ENCODE measurements at places on chromosomes 16 and 17.

- DNase-seq = no peak
These were observed 458.9 kb upstream of the DYNLRB2 start for GRCh38 chr16:80081846-80082245.

DNA sequence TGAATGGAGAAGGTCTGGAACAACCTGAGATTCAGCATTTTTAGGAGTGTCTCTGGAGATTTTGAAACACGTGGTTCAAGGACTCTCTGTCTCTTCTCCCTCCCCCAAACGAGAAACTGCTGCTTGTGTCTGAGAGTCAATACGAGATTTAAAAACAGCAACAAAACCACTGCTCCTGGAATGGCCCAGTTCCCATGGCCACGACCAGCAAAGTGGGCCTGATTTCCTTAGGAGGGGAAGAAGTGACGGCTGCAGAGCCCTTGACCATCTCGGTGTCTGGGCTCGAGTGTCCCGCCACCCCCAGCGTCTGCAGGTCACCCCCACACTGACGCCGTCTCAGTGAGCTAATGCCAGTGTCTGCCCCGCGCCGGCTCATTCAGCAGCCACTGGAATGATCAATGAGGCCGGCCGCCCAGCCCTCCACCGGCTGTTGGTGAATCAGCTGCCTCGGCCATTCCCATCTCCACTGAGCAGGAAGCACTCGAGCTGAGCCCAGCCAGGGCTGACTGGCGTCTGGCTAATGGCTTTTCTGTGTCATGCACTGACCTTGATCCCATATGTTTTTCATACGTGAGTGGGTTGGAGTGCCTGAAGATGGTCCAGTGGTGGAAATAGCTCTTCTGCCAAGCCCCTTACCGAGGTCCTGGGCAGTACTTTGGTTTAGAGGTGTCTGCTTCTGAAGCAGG lies 151.8 kb downstream of the PITPNC1 start:
- DNase-seq = no peak

DNA sequence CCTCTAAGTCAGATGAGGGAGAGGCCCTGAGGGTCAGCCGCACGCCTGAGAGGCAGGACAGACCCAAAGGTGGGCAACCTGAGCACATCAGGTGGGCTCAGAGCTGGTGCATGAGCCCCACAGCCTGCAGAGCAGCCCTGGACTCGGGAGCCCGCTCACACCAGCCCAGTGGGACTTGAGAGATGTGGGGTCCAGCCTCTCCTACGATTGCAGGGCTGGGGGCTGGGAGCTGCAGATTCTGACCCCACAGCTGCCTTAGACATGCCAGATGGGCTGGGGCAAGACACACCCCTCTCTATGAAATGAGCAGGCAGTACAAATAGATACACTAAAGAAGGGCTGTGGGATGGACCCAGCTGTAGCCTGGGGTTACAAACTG lies 77.1 kb upstream of the RBL2 start:
- DNase-seq = no peak

- no peak for DNase-seq
These were observed 4.4 kb upstream of the PRR35 start for GRCh38 chr16:555528-556473.

GRCh38 chr17:8273884-8274444 lies 14.5 kb upstream of the RANGRF start:
- no peak for DNase-seq

GRCh38 chr17:2689411-2690164 lies 22.0 kb downstream of the CLUH start:
- no peak for DNase-seq

DNA sequence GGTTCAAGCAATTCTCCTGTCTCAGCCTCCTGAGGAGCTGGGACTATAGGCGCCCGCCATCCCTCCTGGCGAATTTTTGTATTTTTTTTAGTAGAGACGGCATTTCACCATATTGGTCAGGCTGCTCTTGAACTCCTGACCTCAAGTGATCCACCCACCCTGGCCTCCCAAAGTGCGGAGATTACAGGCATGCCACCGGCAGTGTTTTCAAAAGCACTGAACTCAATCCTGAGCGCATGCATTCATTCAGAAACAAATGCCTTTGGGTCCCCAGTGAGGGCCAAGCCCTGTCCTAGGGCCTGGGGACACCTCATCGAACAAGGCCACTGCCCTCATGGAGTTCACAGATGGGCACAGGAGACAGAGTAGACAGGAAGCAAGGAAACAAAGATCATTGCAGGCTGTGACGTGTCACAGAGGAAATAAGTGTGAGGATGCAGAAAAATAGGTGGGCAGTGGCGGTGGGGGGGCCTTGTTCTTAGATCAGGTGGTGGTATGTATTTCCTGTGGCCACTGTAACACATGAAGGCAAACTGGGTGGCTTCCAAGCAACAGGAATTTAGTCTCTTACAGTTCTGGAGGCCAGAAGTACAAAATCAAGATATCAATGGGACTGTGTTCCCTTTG lies 12.5 kb downstream of the TMEM114 start:
- no peak for DNase-seq

DNA sequence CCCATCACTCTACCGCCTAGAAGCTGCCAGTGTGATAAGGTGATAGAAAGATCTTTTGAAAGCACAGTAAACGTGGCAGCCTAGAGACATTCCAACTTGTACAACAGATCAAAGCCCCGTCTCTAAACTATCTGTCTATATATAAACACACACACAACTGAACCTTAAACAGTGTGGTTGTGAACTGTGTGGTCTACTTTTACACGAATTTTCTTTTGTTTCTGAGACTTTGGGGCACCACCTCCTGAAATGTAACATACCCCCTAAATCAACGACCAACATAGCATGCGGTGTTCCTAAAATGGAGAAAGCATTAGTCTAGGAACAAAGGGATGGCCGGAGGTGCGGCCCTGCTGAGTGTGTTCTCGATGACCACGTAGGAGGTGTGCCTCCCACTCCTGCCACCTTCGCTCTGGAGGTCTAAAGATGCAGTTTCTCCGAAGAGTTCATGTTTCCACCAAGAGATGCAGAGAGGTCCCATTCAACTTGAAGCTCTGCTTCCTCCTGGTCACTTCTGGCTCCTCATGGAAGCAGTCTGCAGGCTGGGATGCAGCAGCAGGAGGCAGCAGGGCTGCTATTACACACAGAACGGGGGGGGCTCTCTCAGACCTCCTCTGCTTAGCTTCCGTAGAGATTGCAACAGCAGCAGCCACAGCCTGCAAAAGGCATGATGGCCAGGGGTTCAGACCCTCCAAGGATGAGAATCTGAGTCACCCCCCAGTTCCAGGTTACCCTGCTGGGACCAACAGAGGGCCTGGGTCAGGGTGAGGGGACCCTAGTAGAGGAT lies 22.6 kb upstream of the USP10 start:
- no peak for DNase-seq

DNA sequence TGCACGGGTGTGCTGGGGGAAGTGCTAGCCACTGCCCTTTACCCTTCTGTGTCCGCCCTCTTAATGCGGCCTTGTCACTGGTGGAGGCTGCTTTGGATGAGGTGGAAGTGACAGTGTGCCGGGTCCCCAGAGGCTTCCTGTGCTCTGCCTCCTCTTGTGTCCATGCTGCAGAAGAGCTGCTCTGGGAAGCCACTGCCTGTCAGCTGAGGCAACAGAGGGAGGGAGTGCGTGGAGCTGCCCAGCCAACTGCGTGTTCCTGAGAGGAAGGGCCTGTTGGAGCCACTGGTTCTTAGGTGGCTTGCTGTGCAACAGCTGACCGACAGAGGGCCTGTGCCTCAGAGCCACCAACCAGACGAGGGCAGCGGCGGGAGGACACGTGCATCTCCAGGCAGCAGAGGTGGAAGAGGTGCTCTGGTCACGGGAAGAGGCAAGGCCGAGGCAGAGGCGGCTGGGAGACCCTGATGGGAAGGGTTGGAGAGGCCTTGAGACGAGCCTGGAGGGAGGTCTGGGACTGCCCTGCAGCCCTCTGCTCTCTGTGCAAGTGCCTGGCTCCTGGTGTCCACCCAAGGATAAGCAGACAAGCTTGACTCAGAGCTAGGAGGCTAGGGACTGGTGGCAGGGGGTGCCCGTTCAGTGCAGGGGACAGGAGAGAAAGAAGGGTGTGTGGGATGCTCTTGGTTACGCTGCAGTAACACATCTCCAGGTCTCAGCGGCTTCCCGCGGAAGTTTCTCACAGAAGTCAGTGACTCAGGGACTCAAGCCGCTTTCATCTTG lies 25.4 kb downstream of the B9D1 start:
- DNase-seq = no peak

DNA sequence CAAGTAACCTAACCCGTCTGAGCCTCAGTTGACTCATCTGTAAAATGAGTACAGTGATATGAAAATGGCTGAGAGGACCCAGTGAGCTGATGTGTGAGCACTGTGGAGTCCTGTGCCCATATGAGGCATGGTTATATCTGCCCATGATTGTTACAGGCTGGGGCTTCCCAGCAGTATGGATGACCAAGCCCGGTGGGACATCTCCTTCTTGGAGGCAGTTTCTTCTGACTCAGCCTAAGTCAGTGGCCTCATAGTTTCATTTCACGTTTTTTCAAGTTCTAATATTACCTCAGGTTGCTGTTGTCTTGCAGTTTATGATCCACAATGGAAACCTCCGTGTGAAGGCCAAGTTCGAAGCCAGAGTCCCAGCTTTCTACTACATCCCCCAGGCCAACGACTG lies 4.8 kb downstream of the ADAP2 start:
- DNase-seq = no peak

GRCh38 chr16:85252461-85252860 lies 140.2 kb upstream of the CIBAR2 start:
- peak; percentile 10 for DNase-seq

DNA sequence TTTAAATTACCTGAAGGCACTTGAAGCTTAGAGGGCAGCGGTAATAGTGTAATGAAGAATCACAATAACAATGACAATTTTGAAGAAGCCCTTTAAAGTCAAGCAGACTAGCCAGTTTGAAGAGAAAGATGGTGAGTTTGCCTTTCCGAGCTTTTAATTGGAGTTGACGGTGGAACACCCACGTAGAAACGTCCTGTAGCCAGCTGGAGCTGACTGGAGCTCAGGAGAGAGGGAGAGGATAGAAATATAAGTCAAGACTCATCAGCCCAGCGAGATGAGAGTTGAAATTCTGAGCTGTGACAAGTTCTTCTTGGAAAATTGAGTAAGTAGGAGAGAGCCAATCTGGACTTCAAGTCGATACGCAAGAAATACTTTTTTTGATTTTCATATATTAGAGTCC lies 91.7 kb upstream of the CACNG3 start:
- no peak for DNase-seq

GRCh38 chr17:30299000-30299399 lies 7.3 kb upstream of the BLMH start:
- no peak for DNase-seq

DNA sequence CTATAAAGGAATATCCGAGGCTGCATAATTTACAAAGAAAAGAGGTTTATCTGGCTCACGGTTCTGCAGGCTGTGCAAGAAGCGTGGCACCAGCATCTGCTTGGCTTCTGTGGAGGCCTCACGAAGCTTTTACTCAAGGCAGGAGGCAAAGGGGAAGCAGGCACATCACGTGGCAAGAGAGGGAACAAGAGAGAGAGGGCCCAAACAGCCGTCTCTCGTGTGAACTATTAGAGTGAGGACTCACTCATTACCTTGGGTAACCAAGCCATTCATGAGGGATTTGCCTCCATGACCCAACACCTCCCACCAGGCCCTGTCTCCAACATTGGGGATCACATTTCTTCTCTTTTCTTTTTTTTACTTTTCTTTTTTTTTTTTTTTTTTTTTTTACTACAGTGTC lies 7.5 kb upstream of the ALKBH5 start:
- no peak for DNase-seq

GRCh38 chr17:75689441-75689873 lies 22.3 kb downstream of the SAP30BP start:
- DNase-seq = peak; percentile 81

DNA sequence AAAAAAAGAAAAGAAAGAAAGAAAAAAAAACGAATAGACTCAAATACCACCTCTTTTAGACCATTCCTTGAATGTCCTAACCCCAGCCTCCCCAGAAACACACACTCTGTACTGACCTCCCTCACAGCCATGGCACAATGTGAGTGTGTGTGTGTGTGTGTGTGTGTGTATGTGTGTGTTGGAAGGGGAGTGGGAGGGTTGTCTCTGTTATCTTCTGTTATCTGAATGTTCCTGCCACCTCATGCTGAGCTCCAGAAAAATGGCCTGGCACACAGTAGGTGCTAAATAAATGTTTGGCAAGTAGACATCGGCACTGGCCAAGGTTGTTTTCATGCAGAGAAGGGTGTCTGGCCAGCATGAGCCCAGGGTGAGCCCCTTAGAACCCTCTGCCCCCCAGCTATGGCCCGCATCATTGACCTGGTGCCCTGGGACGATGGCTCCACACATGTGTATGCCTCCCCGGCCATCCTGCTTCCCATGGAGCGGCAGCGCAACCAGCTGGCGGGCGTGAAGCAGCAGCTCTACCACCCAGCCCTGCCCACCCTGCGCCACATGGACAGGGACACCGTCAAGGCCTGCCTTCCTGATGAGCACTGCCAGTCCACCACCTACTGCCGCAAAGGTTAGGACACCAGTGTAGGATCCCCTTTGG lies 6.6 kb upstream of the CNGB1 start:
- DNase-seq = no peak

DNA sequence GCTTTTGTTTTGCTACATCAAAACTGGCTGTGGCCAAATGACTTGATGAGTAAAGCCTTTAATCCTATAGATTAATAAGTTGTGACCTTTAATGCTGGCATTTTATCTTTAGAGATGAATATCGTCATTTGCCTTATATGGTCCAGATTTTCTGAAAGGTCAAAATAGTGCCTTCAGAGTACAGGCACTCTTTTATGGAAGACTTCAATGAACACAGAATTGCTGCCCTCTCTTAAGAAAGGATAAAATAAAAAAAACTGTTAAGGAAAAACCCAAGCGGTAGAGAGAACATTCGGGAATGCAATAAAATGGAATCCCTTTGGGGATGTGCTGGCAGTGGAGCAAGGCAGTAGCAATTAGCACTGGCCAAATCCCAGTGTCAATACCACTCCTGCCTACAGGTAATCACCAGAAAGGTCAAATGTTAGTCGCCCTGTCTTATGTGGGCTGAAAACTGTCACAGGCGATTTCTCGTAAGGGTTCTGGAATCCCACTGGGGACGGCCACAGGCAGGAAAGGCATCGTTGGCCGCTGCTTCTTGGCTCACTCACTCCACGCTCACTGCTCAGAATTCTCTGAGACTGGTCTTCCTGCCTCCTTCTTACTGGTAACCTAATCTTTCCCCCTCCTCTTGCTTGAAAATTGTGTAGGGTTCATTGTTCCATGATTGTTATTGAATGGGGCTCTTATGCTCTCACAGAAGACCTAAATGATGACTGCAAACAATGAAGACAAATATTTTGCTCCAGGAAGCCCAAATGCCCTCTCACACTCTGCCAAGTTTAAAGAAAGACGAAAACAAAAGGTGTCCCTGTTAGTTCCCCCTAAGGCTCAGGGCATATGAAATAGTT lies 45.4 kb upstream of the HSBP1 start:
- DNase-seq = no peak

- DNase-seq = no peak
These were observed 43.7 kb downstream of the CDC27 start for GRCh38 chr17:47145351-47145750.

Measured in activated naive CD4-positive, alpha-beta T cell treated with anti-CD3 and anti-CD28 coated beads for 36 hours (primary cell).